ENCODE measurements at places on chromosomes 13 and 19.

- DNase-seq = no peak
Observed at GRCh38 chr13:29582171-29582570, 13.3 kb downstream of the SLC7A1 start.

- DNase-seq = no peak
Observed at GRCh38 chr19:52176574-52176973, 5.2 kb upstream of the ZNF836 start.

DNA sequence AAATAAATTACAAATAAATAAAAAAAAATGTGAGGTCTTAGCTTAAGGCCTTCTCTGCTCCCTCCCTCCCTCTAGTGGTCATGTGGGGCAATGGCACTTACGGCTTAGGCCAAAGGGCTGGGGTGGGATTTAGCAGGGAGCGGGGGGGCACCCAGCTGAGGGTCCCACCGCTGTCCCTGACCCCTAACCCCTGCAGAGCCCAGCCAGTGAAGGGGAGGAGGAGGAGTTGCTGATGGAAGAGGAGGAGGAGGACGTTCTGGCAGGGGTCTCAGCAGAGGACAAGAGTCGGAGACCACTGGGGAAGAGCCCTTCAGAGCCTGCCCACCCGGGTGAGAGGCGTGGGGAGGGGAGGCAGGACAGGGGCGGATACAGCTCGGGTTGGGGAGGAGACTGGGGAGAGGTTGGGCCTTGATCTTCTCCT is 9.3 kb downstream of the MPND start:
- no peak for DNase-seq

DNA sequence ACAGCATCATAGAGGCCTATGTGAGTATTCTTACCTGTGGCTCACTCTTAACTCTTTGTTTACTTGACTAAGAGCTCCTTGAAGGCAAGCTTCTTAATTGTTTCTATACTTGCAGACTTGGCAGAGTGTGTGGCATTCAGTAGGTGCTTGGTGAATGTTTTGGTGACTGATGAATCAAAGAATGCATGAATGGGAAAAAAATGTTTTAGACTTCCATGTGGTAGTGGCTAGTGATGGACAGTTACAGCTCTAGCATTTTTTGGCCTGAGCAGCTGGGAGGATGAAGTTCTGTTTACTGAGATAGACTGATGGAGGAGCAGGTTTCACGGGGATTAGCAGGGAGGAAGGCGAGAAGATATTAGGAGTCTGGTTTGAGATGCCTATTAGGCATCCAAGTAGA is 13.6 kb downstream of the HAS1 start:
- no peak for DNase-seq

DNA sequence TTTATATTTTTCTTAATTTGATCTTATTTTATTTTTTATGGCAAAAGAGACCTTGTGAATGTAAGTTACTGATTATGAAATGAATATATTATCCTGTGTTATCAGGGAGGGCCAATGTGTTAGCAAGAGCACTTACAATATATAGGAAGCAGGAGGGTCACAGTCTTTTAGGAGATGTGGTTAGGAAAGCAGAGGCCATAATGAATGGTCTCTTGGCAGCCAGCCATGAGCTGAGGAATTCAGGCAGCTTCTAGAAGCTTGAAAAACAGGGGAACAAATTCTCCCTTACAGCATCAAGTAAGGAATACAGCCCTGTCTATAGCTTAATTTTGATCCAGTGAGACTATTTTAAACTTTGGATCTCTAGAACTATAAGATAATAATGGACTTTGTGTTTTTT is 2374.6 kb downstream of the PCDH9 start:
- no peak for DNase-seq
